H7 (cell line): ENCODE measurements at places on chromosomes 12 and 14.
A peak's percentile ranks its signal among the peaks of the same experiment; 100 is the strongest.

DNA sequence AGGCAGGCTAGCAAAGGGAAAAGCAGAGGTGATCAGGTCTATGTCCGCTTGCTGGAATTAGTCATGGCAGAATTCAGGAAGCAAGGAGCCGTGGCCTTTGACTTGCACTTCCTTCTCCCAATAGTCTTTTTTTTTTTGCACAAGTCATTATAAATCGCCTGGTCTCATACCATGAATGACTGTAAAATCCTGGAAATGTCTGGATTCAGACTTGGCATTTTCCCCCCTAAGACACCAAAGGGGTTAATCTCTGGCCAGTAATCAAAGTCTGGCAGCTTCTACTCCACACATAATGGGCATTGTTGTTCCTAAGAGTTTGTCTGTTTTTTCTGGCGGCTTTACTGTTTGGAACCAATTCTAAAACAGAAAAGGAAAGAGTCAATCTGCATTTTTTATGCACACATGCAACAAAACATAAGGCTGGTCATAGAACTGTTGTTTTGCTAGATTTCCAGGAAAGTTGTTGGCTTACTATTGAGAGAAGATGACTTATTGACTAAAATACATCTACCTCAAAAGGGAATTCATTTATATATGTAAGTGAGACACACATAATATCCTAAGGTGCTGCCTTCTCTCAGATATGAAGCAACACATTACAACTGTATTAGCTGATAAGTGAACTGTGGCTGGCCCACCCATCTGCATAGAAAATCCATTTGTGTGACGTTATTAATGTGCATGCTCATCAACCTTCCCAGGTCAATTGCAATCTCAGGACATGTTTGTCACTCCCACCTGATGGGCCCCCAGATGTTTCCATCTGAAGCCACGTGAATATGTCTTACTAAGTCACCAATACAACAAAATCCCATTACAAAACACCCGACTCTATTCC, 157.3 kb downstream of the BTG1 start:
- no peak for DNase-seq

- DNase-seq = no peak
Measured at GRCh38 chr12:92186038-92186470, 40.4 kb upstream of the BTG1 start.

GRCh38 chr12:64780132-64780530, 20.9 kb upstream of the GNS start:
- DNase-seq = no peak

GRCh38 chr12:15534874-15535273, 212.6 kb downstream of the PTPRO start:
- no peak for DNase-seq

DNA sequence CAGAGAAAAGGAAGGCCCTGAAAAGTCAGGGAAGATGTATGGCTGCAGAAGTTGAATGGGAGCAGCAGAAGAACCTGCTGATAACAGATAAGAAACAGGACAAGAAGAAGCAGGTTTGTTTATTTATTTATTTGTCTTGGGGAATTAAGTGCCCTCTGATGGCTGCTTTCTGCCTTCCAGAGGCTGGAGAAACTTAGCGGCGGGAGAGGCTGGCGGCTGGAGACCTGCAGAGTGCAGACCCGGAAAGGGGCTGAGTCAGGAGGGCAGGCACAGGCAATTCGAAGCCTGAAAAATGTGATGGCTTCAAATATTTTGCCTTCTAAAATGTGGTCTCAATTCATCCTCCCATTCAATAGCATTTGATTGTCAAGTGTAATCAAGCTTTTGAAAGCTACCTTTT, 168.2 kb upstream of the GZMB start:
- peak; percentile 7 for DNase-seq

GRCh38 chr12:24600551-24600950, 348.4 kb downstream of the BCAT1 start:
- no peak for DNase-seq

DNA sequence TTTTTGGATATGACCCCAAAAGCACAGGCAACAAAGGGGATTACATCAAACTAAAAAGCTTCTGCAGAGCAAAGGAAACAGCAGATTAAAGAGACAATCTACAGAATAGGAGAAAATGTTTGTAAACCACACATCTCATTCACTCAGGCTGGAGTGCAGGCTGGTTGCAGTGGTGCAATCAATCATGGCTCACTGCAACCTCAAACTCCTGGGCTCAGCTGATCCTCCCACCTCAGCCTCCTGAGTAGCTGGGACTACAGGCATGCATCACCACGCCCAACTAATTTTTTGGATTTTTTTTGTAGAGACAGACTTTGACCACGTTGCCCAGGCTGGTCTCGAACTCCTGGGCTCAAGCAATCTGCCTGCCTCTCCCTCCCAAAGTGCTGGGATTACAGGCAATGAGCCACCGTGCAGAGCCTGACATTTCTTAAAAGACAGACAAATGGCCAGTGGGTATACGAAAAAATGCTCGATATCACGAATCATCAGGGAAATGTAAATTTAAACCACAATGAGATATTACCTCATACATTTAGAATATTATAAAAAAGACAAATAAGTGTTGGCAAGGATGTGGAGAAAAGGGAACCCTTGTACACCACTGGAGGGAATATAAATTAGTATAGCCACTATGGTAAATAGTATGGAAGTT, 9.8 kb downstream of the NCKAP5L start:
- DNase-seq = no peak

GRCh38 chr12:71295953-71296352, 138.2 kb upstream of the TSPAN8 start:
- no peak for DNase-seq

GRCh38 chr12:77992760-77993159, 162.1 kb downstream of the NAV3 start:
- DNase-seq = no peak

- DNase-seq = peak; percentile 78
Measured at GRCh38 chr14:22598896-22599244, 770 bp downstream of the ABHD4 start.

DNA sequence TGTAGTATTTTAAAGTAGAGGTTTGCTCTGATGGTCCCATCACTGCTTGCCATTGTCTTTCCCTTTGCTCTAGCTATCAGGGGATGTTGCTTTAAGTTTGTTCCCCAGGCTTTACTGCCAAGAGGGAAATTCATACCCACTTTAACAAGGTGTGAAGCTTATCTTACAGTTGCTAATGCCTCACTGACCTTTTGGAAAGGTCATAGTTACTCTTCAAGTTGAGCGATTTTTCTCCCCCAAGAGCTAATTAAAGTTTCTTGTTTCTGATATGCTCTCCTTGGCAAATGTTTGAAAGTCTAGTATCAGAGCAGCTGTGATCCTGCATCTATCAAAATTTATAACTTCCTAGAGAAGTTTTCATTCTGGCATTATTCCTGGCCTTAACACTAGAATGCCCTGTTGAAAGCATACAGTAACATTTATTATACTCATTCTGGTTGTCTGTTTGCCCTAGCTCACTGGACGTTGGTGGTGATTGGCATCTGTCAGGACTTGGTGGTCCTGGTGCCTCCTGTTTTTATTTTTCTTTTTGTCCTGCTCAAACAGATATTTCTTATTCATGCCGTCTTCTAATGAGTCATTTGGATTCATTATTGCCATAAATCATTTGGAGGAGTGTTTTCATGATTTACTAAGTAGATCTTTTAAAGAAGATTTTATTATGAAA, 8.1 kb downstream of the ATP2A2 start:
- DNase-seq = no peak

- peak; percentile 96 for DNase-seq
Measured at GRCh38 chr14:96362965-96363750, at the start of the genes ATG2B and GSKIP. Gene ATG2B (minus strand): TSS chr14:96363341. CDS start chr14:96362976, 365 bp downstream. Gene GSKIP (plus strand): TSS chr14:96363526. CDS start chr14:96382248, 18,722 bp downstream.

GRCh38 chr12:126761420-126761819, 1505.5 kb upstream of the TMEM132C start:
- no peak for DNase-seq

DNA sequence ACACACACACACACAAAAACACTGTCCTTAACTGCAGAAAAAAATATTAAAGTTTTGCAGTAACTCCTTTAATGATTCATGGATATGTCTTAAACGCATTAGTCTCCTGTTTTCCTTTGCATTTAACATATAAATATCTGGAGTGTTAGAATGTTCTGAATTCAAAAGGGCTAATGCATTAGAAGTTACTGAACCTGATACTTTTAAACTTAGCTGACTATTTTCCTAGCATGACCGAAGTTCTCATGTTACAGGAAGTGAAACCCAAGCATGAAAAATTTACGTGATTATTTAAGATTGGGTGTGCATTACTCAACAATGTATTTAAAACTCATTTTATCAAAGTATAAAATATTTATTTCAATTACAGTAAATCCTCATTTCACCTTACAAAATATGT, 791.2 kb downstream of the FLRT2 start:
- DNase-seq = no peak

- DNase-seq = no peak
Measured at GRCh38 chr12:100166232-100166631, 23.6 kb upstream of the BLTP3B start.

GRCh38 chr12:51661836-51662235, 70.8 kb downstream of the SCN8A start:
- no peak for DNase-seq

- DNase-seq = no peak
Measured at GRCh38 chr14:36173161-36173560, 3.4 kb downstream of the PTCSC3 start.

DNA sequence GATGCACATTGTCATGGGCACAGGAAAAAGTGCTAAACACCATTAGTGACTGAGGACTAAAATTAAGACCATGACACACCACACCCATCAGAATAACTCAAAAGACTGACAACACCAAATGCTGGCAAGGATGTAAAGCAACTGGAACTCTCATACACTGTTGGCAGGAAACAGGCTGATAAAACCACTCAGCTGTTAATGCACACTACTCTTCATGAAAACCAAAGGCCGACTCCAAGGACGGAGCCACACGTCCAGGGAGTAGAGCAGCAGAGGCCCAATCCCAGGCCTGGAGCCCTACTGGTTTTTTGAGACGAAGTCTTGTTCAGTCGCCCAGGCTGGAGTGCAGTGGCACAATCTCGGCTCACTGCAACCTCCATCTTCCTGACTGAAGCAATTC, 6.4 kb downstream of the RAD52 start:
- DNase-seq = no peak

DNA sequence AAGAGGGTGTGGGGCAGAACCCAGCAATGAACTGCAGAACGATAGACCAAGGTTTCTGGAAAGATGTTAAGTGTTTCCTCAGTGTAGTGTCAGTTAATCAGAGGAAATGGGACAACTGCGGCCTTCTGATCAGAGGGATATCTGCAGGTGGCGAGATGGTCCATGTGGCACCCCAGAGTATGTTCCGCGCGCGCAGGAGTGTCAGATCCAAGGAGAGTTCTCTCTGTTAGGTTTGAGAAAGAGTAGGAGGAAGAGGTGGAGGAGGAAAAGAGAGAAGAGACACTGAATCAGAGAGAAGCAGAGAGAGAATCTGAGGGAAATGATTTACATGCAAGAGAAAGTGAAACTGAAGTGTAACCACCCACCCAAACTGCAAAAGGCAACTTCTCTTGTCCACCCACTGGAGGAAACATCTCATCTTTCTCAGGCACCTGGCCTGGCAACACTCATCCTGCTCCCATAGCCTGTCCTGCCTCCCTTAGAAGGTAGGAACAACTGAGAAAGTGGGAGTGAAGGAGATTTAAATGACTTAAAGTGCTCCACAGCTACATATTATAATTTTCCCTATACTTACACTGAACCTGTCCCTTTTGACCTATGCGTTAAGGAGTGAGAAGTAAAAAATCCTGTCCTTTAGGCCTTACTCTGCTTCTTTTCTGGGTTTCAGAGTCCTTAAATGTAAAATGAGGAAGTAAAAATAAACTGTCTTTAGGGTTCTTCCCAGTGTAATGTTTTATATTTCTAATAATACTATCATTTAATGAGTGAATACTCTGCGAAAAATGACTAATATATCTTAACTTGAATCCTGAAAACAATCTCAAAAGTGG, 6.8 kb upstream of the TESPA1 start:
- no peak for DNase-seq

DNA sequence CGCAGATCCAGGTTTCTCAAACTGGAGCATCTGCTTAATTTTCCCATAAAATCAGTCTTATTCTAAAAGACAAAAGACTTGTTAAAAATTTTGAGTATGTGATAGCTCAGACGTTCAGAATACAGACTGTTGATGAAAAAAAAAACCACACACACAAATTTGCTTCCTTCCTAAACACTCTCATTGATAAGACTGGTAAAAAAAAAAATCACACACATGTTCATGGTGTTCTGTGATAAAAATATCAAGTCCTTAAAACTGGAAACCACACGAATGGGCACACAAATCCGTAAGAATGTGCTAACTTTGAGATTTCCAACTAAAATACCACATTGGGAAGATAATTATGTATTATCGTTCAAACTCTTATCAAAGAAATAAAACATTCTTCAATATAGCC, 6.7 kb upstream of the ARID4A start:
- DNase-seq = no peak

GRCh38 chr12:57079821-57080220, 1.2 kb upstream of the NEMP1 start:
- no peak for DNase-seq

- DNase-seq = no peak
Measured at GRCh38 chr12:89414851-89415250, 62.5 kb upstream of the DUSP6 start.

DNA sequence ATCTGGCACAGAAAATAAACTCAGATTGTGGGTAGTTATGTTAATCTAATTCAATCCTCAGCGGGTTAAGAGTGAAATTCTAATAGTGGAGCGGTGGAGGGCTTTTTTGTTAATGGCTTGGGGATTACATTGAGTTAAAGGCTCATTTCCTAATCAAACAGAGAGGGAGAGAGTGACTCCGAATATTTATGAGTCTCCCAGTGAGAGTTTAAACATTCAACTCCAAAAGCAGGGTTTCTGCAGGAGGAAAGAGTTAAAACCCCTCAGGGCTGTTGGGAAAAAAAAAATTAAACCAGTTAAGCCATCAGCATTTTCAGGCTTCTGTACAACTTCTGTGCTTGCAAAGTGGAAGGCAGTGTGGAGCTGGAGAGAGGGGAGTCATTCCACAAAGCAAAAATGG, 62.1 kb upstream of the ESRRB start:
- DNase-seq = no peak

DNA sequence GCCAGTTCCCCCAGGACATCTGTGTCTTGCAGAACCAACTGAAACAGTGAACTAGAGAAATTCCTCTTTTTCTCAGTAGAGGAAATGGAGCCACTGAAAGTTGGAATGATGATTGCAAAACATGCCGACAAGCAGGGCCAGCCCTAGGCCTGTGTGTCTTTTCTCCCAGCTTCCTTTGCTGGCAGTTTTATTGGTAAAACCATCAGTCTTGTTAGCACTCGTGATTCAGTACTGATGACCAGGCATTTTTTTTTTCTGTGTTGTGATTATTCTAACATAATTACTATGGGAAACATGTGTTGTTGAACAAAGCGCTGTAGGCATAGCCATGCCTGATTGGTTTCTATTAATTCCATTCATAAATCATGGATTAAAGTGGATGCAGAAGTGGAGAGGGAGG, 620.7 kb downstream of the AACS start:
- DNase-seq = no peak

GRCh38 chr12:4279198-4279690, 5.7 kb downstream of the CCND2 start:
- DNase-seq = no peak

- no peak for DNase-seq
Measured at GRCh38 chr12:69243099-69244084, 4.0 kb downstream of the CPSF6 start.

- DNase-seq = no peak
Measured at GRCh38 chr14:72124171-72124570, 191.9 kb downstream of the RGS6 start.

- DNase-seq = no peak
Measured at GRCh38 chr14:104580961-104581360, 1.4 kb downstream of the C14orf180 start.
